AG04450 (cell line): ENCODE measurements at places on chromosomes 4 and X. TPM values are rescaled to one million over a fixed set of nuclear protein-coding genes. Genes with fewer than 3 reads are reported as not detected.

Gene DCUN1D4
- polyA plus RNA-seq, result 55.7 and 67.2 TPM in 2 replicates

DNA sequence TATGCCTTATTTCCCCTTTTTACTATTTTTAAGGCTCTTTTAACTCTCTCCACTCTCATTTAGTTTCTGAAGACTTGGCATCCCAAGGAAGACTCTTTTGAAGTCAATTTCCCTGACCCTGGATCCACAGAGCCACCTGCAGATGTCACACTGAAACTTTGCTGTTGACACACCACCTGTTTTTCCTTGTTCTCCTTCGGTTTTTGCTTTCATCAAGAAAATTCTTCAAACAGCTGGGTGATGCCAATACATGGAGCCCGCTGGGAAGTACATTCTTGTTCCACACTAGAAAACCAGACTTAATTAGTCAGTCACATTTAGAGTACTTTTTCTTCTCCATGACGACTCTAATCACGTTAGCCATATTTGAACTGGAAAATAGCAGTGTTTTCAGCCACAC lies 293.9 kb downstream of the PDGFC start:
- DNase-seq, result no peak

Gene HOPX
- 2.2 and 2.9 TPM in 2 replicates for polyA plus RNA-seq

DNA sequence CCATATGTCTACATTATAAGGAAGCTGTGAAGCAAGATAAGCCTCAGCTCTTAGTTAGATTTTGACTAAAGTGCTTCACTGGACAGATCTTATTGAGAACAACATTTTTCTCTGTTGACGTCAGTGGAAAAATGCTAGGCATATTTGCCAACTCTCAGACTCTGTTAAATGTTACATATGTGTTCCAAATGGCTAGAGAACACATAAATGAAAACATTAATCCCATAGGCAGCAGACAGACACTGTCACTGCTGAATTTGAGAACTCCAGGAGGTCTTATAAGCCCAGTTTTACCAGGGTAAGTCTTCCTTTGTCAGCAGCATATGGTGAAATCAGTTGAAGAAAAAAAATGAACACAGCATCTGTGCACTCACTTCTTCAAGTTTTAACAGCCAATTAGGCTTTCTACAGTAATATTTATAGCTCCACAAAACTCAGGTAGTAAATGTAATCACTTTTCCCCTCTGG lies 186.9 kb downstream of the CAMK2D start:
- peak; percentile 57 for DNase-seq

- no peak for DNase-seq
Observed at GRCh38 chr4:16262188-16262587, 35.9 kb upstream of the TAPT1 start.

GRCh38 chr4:188647820-188648370 lies 508.7 kb downstream of the TRIML1 start:
- no peak for DNase-seq

GRCh38 chr4:3233391-3234071 lies 15.4 kb upstream of the MSANTD1 start:
- DNase-seq, result no peak
